ENCODE measurements at places on chromosomes 2 and 18. TPM values are rescaled to one million over a fixed set of nuclear protein-coding genes. Genes with fewer than 3 reads are reported as not detected.

REG1B gene
- total RNA-seq: not detected

ARPC2 gene
- total RNA-seq: 416 TPM

TWIST2 gene
- total RNA-seq: 1.6 TPM

ZNF396 gene
- 0.56 TPM for total RNA-seq

PIKFYVE gene
- total RNA-seq: 26.3 TPM

CIDEA gene
- 0.81 TPM for total RNA-seq

REG3G gene
- not detected for total RNA-seq

ITM2C gene
- total RNA-seq: 3.8 TPM

FLACC1 gene
- total RNA-seq: 1.0 TPM

PCBP1 gene
- total RNA-seq: 44.0 TPM

INHBB gene
- total RNA-seq: 2.4 TPM

CYB5A gene
- 48.6 TPM for total RNA-seq

NEB gene
- 0.45 TPM for total RNA-seq

MRO gene
- total RNA-seq: not detected

DSG1 gene
- total RNA-seq: not detected

TLX2 gene
- total RNA-seq: not detected

ACADL gene
- not detected for total RNA-seq

MALL gene
- total RNA-seq: 21.3 TPM

FZD7 gene
- total RNA-seq: 0.85 TPM

VAMP5 gene
- total RNA-seq: 88.9 TPM

GPR75 gene
- total RNA-seq: 1.3 TPM

TDRD15 gene
- under 0.01 TPM for total RNA-seq

PCARE gene
- under 0.01 TPM for total RNA-seq

RNF152 gene
- 41.8 TPM for total RNA-seq

SDC1 gene
- 0.47 TPM for total RNA-seq

TFCP2L1 gene
- under 0.01 TPM for total RNA-seq

AMER3 gene
- total RNA-seq: not detected

CROCC2 gene
- total RNA-seq: not detected

TMEM247 gene
- not detected for total RNA-seq

MAL gene
- not detected for total RNA-seq

CTLA4 gene
- not detected for total RNA-seq

C2orf66 gene
- 0.09 TPM for total RNA-seq

ALPP gene
- total RNA-seq: not detected

SCTR gene
- total RNA-seq: not detected

ATP8B1 gene
- total RNA-seq: 67.3 TPM

TRAF3IP1 gene
- 11.3 TPM for total RNA-seq

KCNG2 gene
- not detected for total RNA-seq

CHRNA1 gene
- 0.09 TPM for total RNA-seq

QPCT gene
- total RNA-seq: 16.7 TPM

GPC1 gene
- total RNA-seq: 66.5 TPM

ST8SIA3 gene
- not detected for total RNA-seq

LIMS1 gene
- total RNA-seq: 136 TPM

DOK6 gene
- total RNA-seq: 0.28 TPM

POTEC gene
- not detected for total RNA-seq

SCYGR4 gene
- total RNA-seq: not detected

SERPINB4 gene
- not detected for total RNA-seq

WDR7 gene
- 17.1 TPM for total RNA-seq

RAX gene
- total RNA-seq: not detected

GPR55 gene
- not detected for total RNA-seq

CCDC121 gene
- 1.3 TPM for total RNA-seq

All from endothelial cell of coronary artery (primary cell).